ENCODE measurements at places on chromosomes 12 and 14.

GRCh38 chr14:85319101-85319500, 210.8 kb upstream of the FLRT2 start:
- DNase-seq: no peak

GRCh38 chr12:3161861-3162260, 84.7 kb downstream of the TSPAN9 start:
- DNase-seq: no peak

DNA sequence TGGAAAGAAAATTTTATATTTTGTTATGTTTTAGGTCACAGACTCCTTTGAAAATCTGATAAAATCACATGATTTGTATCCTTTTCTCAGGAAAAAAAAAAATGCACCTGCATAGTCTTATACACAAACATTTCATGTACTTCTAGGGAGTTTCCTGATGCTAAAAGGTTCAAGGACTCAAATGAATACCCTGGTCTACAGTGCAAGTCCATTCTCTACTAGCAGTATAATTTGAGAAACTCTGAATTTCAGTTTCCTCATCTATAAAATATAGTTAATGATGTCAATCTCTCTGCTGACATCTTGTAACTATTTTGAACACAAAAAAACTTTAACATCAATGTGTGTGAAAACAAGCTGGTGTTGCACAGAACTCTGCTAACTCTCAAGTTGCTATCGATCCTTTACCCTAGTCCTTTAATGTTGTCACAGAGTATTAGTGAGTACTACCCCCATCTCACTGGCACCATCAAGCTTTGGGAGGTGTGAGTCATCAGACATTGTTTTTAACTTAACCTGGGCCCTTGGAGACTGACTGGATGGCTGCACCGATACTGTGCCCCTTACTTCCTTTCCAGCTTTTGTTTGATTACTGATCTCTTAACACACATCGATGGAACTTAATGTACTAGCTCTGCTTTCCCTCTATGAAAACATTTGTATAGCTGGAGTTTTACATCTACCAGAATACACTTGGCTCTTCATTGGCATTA, 251.9 kb upstream of the SOX5 start:
- no peak for DNase-seq

DNA sequence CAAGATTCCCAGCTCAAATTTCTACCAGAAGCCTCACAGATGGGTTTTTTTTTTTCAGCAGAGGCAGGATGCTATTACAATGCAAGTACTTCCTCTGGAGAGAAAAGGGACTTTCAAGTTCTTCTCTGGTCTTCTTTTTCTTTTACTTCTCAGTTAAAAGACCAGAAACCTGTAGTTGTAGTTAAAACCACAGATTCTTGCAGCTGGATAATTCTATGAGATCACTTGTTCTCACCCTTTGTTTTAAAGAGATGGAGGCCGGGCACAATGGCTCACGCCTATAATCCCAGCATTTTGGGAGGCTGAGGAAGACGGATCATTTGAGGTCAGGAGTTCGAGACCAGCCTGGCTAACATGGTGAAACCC, 47.6 kb upstream of the OVCH1 start:
- no peak for DNase-seq

DNA sequence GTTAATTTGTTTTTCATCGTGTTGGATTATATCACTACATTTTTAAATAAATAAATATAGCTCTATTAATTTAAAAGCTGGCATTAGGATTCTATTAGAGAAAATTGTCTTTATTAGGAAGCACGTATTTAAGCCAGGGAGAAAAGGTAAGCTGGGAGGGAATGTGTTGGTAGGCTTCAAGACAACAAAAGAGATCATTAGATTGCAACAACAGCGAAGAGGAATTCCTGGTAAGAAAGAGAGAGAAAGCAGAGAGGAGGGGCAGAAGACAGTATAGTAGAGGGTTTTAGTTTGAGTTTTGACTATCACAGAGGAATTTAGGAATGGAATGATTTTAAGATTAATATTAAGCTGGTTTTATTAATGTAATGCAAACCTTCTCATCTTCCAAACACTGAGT, 613.6 kb upstream of the USP15 start:
- no peak for DNase-seq

GRCh38 chr12:47834199-47834903, 14.6 kb upstream of the HDAC7 start:
- no peak for DNase-seq

DNA sequence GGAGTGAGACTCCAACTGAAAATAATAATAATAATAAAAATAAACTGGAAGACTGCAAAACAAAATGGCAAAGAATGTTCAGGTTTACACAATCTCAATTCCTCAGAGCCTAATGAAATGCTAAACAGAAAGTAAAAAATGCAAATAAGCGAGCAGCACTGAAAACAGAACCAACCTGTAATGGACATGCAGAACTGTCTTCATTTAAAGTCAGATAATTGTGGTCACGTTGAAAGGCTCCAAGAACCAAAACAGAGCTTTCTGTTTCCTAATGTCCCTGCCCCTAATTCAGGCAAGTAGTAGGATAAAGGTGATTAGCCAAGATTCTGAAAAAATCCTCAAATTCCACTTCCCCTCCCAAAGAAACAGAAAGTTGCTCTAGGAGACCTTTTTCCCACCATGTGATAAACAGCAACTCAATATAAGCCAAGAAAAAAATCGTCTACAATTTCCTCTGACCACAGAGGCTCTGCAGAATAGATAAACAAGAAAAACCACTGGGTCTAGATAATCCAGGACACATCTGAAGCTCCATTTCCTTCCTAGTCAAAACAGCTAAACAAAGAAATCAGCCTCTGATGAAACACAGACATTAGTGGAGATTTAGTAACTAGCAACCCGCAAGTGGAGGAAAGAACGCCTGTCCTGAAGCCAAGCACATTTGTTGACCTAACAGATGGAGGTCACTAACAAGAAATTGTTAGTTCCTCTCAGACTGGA, 3.0 kb downstream of the MIS18BP1 start:
- DNase-seq: no peak

All from femur (tissue), 1 donor.